ENCODE measurements at places on chromosomes 5 and 9.

DNA sequence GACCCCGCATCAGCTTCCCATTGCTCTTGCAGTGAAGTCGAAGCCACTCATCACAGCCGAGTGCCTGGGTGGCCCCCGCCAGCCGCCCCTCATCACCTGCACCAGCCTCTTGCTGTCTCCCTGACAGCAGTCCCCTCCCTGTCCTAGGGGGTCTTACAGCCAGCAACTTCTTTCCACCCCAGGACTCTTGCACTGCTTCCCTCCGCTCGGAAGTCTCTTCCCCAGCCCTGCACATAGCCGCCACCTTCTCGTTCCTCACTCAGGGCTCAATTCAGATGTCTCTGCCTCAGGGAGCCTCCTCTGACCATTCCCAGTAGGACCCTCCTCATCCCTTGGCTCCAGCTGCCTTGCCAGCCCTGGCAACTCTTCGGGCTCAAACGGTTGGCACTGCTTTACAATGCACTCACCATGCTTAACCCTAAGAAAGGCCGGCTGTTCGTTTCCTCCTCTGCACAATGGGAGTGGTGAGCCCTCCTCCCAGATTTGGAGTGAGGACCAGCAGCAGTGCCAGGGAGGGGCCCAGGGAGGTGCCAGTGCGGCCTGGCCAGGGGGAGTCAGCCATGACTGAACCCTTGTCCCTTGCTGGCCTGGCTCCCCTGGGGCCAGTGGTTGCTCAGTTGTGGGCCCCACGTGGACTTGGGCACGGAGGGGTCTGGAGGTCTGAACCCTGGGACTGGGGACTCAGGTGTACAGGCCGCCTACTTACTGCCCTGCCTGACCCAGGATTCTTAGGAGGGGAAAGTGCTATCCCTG lies 6.1 kb downstream of the TCF7 start:
- DNase-seq = no peak

- DNase-seq = peak; percentile 39
Measured at GRCh38 chr5:132506094-132506692, 15.6 kb upstream of the IRF1 start.

DNA sequence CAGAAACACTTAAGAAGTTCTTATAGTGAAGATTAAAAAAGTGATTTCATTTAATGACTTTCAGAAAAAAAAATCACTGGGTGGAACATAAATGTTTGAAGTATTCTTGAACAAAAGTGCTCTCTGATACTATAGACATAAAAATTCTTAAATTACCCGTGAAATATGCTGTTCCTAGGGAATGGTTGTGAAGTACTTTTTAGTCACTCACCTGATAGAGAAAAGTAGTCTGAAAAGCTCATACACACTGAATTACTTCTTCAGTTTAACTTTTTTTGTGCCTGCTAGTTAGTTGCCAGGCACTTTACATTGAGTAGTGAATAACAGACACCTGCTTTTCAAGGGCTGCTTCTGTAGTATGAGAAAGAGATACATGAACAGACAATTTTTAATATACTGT lies 78.0 kb downstream of the SH3GL2 start:
- DNase-seq = no peak

DNA sequence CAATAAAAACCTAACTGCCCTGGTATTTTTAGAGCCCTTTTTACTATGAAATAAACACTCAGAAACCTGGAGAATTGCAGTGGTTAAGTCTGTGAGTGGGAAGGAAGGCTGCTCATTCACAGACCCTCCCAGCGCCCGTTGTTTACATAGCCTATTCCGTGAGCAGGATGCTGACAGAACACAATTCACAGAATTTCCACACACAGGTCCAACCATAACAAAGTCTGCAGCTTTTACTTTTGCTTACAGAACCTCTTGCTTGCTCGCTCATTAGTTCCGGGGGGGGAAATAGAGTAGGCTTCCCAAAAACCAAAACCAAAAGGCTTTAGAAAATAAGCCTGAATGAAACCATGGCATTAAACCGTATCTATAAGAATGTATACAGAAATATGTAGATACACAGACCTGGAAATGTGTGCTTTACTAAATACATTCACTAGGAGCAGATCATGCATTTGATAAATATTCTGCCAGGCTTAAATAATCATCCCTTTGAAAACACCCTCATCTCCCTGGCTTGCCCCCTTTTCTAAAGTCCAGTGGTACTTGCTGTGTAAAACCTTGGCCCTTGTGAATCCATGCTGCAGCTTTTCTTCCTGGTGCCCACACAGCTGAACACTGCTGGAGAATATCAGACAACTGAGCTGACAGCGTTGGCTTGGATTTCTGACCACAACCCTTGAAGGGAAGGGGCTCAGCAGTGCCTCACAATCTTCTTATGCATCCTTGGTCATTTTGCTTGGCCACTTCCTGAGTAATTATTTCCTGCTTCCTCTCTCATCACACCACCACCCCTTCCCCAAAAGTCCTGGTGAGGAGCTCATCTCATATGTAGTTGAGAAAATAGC lies 128.0 kb downstream of the FANCC start:
- DNase-seq = peak; percentile 85

DNA sequence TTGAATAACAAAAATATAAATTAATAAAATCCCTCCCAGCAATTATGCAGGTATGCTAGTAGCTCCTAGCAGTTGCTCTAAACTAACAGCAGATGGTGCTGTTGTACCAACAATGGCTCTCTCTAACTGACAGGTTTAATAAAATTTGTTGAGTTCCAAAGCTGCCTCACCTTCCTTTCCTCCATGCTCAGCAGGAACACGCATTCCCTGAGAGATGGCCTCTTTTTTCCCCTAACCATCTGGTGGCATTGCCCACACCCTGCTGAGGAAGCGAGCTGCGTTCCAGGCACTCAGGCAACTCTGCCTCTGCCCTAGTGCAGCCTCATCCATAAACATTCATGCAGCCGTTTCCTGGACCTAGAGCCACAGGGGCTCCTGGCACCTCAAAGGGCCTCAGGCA lies 106.2 kb downstream of the KLHL3 start:
- DNase-seq = peak; percentile 44

GRCh38 chr5:62343428-62343827 lies 37.4 kb downstream of the KIF2A start:
- no peak for DNase-seq

DNA sequence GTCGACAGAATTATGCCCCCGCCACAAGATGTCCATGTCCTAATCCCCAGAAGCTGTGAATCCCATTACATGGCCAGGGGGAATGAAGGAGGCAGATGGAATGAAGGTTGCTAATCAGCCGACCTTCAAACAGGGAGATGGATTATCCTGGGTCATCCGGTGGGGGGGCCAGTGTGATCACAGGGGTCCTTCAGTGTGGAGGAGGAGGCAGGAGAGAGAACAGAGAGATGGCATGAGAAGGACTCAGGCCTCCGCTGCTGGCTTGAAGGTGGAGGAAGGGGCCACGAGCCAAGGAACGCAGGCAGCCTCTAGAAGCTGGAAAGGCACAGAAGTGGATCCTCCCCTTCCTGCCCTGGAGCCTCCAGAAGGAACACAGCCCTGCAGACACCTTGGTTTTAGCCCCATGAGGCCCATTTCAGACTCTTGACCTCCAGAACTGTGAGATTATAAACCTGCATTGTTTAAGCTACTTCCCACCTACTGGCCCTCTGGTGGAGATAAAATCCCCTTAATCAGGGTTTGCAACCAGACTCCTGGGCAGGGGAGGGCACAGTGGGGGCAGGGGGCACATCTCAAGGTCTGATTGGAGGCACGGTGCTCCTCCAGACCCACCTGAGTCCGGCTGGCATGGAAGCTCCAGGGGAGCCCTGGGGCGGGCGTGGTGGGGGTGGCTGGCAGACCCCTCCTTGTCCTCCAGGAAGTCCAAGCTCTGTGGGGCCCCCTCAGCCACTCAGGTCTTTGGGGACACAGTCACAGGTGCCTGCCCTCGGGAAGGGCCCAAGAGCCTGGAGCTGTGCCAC lies 13.8 kb downstream of the PTGES2 start:
- DNase-seq = no peak

GRCh38 chr9:97809666-97810344 lies 43.2 kb upstream of the FOXE1 start:
- DNase-seq = no peak

GRCh38 chr5:19988457-19988856 lies 457 bp upstream of the CDH18 start:
- no peak for DNase-seq

DNA sequence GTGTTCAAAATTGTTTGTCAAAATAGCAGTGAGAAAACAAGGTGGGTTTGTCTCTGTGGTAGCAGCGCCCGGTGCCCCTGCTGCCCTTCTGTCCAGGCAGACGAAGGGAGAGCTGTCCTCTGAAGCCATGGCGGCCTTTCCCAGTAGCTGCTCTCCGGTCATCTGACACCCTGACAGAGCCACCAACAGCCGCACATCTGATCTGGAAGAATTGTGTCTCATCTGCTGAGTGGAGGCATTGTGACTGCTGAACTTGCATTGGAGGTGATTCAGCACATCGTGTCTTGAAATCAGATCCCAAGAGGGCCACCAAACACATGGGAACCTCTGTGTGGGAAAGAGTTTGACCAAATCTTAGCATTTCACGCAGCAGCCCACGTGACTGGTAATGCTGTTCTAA lies 337.6 kb upstream of the IRX1 start:
- no peak for DNase-seq

- no peak for DNase-seq
Measured at GRCh38 chr5:177378884-177379883, 5.0 kb upstream of the SLC34A1 start.

DNA sequence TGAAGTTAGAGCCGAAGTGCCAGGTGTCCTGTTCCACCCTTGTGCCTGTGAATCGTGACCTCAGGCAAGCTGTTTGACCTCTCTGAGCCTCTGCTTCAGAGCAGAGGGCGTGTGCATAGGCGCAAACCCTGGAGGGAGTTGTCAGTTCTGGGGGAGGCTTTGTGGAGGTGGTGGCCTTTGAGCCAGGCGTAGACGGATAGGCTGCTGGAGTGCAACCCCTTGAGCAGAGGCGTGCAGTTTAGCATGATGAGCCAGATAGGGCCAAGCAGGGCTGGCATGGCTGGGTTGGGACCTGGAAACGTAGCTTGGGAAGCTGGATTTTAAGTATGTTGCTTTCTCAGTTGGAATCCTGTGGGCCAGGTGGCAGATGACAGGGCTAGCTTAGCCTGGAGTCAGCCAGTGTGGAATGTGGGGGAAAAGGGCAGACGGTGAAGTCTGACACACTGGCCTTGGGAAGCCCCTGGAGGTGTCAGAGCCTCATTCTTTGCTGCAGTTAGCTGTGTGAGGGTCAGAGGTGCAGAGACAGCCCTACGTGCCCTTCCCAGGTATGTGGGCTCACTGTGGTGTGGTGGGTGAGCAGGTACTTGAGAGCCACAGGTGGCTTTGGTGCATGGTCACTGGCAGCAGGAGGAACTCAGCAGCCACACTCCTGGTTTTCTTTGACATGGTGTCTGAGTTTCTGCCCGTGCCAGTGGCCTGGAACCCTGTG lies 93.4 kb downstream of the DAB2IP start:
- no peak for DNase-seq

DNA sequence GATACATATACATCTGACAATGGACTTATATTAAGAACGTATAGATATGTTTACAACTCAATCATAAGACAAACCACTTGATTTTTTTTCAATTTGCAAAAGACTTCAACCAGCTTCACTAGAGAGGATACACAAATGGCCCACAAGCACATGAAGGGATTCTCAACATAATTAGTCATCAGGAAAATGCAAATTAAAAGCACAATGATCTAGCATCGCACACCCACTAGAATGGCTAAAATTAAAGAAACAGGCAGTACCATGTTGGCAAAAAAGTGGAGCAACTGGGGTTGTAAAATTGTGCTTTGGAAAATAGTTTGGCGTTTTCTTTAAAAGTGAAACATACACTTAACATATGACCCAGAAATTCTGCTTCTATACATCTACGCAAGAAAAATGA lies 80.0 kb upstream of the TRIO start:
- no peak for DNase-seq

DNA sequence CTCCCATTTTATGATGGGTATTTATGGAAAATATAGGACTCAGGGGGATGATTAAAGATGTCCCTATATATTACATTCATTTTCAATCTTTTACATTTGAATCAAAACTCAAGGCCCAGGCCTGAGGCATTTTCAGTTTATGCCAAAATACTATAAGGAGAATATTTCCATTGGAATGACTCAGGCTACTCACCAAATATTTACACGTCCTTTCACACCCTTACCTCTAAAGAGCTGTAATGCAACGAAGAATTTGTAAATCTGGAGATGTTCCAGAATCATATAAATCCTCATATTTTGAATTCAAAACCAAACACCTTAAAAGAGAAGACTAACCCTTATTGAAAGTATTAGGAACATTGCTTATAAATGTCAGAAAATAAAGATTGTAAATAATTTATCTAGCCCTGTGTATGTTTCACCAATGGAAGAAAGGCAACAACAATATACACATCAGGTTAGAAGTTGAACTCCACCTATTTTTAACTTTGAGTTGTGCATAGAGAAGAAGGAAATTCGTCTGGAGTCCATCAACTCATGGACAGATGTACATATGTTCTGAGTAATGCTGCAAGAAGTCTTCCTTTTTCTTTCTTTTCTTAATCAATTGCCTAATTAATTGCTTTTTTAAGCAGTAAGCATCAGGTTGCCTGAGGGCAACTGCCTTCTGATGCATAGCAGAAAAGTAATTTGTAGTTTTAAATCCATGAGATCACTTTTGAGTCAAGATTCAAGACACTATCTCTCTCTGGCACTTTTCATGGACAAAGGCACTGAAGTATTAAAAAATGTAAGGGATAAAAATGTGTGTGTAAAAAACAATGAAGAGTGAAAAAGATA lies 579.3 kb upstream of the RGMB start:
- no peak for DNase-seq

- no peak for DNase-seq
Measured at GRCh38 chr5:159050316-159051143, 49.2 kb downstream of the EBF1 start.

DNA sequence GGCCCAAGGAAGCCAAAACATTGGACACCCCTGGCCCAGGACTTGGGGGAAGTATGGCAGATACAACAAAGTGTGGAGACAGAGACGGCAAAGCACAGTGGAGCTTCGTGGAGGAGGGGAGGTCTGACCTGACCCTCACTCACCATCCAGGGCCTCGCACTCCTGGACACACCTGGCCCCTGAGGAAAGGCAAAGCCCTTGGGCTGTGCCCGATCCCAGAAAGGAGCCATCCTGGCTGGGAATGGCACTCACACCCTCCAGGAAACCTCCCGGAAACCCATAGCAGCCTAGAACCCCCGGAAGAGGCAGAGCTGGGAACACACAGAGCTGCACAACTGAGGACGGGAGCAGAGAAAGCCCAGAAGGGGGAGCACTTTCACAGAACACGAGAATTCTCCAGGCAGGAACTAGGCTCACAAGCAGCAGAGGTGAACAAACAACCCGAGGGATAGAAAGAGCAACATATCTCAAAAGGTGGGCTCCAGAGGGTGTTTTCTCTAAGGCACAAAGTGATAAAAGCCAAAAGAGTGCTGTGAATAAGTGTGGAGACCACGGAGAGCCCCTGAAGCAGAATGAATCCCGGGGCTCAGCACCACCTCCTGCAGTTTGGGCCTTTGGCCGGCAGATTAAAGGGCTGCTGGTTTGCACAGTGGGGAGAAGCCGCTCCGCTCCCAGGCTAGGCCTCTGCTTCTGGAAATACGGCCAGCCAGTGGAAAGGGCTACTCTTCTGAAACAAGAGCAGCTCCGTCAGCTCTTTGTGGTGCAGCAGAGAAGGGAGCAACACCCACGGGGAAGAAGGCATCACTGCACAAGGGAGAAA lies 108.2 kb downstream of the UBE2R2 start:
- peak; percentile 22 for DNase-seq

- no peak for DNase-seq
Measured at GRCh38 chr5:135192351-135192750, 158.3 kb upstream of the PITX1 start.

Measured in glomerular endothelial cell (primary cell).